ENCODE measurements at places on chromosomes 1 and 21.

DNA sequence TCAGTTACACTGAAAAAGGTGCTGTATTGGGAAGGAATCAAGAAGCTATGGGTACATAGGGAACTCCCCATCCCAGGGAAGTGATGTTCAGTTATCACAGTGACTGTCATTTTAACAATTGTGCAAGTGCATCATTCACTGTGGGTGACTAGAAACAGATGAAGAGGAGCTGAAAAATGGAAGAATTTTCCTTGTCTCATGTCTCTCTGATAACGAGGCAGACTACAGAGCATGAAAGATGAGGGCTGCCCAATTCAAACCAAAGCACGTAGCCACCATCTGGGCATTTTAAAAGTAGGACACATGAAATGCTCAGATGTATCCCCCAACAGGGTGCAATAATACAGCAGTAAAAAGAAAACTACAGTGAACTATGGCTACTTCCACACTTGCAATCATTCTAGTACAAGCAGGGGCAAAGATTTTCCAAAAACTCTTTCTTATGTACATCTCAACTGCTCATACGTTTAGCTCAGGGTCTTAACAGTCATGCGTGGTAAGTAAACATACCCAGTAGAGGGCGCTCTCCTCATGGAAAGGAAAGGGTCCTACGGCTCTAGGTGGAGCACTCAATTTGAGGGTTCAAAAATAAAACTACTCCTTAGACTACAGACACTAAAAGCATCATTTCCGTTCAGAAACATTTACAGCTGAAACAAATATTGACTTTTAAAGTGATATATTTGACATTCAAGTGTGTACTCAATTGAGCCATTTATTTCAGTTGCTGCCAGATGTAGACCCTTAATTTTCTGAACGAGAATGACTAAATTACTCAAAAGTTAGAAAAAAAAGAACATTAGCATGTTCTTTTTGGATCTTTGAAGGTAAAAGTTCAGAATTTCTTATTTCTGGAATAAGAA lies 143.2 kb downstream of the KCTD3 start:
- no peaks in the 10 kb centered on the region for H3K4me1 ChIP-seq
- DNase-seq: no peak
- no peaks in the 10 kb centered on the region for H3K27me3 ChIP-seq
- H3K36me3 ChIP-seq: no peaks in the 10 kb centered on the region
- H3K27ac ChIP-seq: no peak overlapping the region
- H3K4me3 ChIP-seq: no peak overlapping the region

DNA sequence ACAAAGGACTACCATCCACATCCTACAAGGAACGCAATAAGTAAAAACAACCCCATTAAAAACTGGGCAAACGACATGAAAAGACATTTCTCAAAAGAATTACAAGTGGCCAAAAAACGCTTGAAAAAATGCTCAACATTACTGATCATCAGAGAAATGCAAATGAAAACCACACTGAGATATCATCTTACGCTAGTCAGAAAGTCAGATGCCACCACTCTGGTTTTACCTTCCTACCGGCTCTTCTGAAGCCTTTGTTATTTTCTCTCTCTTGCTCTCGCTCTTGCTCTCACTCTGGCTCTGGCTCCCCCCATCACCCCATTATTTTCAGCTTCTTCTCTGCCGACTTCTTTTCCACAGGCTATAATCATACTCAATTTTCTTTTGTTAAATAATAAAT lies 38.8 kb downstream of the VPS45 start:
- H3K4me1 ChIP-seq: no peaks in the 10 kb centered on the region
- H3K36me3 ChIP-seq: no peaks in the 10 kb centered on the region

- H3K4me1 ChIP-seq: no peaks in the 10 kb centered on the region
- DNase-seq: no peak
- no peak overlapping the region for H3K4me3 ChIP-seq
- no peak overlapping the region for H3K27ac ChIP-seq
- H3K27me3 ChIP-seq: no peaks in the 10 kb centered on the region
These were observed 7.6 kb upstream of the VAV3 start for GRCh38 chr1:107972391-107973180.

GRCh38 chr1:61334718-61335589 lies 252.6 kb downstream of the NFIA start:
- H3K4me3 ChIP-seq: no peak overlapping the region
- H3K27ac ChIP-seq: no peak overlapping the region
- no peaks in the 10 kb centered on the region for H3K4me1 ChIP-seq
- no peaks in the 10 kb centered on the region for H3K27me3 ChIP-seq
- no peak for DNase-seq

GRCh38 chr21:44039828-44040227 lies 27.7 kb downstream of the TRAPPC10 start:
- no peak overlapping the region for H3K4me3 ChIP-seq
- H3K36me3 ChIP-seq: peaks cover 8% of the 10 kb centered on the region
- no peak for DNase-seq
- no peaks in the 10 kb centered on the region for H3K4me1 ChIP-seq
- no peaks in the 10 kb centered on the region for H3K27me3 ChIP-seq

Measured in breast epithelium (tissue), 4 donors.